Myocyte (in vitro differentiated cells): ENCODE measurements at places on chromosomes 4 and X. TPM values are rescaled to one million over a fixed set of nuclear protein-coding genes. Genes with fewer than 3 reads are reported as not detected.

DNA sequence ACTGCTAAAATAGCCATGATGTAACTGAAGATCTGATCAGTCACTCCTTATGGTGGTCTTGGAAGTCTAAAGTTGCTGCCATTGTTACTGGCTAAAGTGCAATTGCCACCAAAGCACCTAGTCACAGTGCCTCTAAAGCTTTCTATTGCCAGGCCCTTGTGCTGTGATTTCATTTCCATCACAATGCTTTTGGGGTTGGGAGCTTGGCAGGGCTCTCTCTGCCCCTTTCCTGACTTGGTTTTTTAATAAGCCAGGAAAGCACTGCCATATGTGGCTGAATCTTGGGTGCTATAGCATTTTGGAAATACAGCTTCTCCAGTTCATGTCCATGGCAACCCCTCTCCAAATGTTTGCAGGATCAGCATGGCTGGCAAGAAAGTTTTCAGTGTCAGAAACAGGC lies 1712.4 kb upstream of the TENM3 start:
- DNase-seq: no peak

DNA sequence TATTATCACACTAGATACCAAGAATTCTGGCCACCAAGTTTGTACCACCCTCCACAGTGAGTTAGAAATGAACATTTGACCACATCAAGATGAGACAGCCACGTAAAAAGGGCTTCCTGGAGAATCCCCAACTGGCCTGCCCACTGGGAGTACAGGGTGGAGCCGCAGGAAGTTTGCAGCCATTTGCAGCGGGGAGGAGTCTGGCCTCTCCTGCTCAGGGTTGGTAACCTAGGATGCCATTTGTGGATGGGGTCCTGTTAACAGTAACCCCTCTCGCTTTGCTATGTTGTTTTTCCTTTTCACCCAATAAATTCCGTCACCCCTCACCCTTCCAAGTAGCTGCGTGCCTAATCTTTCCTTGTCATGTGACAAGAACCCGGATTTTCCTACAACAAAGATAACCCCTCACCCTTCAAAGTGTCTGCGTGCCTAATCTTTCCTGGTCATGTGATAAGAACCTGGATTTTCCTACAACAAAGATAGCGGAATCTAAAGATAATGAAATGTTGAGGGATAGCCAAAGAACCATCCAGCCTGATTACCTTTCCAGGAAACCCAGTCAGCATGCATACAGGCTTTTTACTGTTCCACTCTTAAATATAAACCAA lies 245.4 kb downstream of the NAF1 start:
- no peak for DNase-seq

- peak; percentile 66 for DNase-seq
Measured at GRCh38 chr4:89482251-89482650, 174.7 kb upstream of the GPRIN3 start.

GRCh38 chrX:128439159-128439558 lies 387.0 kb upstream of the ACTRT1 start:
- DNase-seq: no peak

- peak; percentile 33 for DNase-seq
Measured at GRCh38 chr4:472881-473569, 25.9 kb downstream of the ZNF721 start.

DNA sequence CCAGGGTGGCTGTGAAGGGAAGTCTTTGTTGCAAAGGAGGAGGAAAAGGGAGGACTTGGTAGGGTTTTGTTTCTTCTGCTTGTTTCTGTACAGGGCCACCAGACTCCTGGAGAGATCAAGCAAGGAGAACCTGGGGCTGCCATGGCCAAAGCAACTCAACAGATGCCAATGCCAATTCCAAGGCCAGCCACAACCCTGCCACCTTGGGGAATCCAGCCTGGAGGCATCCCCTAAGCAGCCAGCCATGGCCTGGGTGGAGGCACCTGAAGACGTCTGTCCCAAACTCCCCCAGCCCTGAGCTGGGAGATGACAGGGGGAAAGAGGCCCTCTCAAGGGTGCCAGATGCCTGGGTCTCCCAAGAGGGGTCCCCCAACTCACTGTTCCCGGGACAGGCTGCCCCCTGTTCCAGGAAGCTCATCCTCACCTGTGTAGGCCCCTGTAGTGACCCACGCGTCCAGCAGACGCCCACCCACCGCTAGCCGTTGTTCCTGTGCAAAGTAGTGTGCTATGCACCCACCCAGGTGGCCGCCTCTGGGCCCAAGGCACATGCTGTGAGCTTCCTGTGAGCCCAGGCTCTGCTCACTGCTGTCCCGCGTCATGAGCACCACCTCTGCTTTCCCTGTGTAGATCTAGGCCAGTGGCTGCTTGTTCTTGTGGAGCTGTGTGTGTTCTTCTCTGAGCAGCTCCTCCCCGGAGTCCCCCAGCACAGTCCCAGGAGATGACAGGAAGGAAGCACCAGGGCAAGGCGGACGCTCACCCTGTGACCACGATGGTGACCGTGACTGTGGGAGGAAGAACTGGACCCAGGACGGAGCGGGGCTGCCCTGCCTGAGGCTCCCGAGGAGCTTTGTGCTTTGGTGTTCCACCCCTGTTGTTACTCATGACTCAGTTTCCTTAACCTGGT lies 3.2 kb downstream of the PNMA3 start:
- DNase-seq: no peak

GRCh38 chr4:16000708-16001483 lies 37.9 kb upstream of the FGFBP2 start:
- DNase-seq: no peak

DNA sequence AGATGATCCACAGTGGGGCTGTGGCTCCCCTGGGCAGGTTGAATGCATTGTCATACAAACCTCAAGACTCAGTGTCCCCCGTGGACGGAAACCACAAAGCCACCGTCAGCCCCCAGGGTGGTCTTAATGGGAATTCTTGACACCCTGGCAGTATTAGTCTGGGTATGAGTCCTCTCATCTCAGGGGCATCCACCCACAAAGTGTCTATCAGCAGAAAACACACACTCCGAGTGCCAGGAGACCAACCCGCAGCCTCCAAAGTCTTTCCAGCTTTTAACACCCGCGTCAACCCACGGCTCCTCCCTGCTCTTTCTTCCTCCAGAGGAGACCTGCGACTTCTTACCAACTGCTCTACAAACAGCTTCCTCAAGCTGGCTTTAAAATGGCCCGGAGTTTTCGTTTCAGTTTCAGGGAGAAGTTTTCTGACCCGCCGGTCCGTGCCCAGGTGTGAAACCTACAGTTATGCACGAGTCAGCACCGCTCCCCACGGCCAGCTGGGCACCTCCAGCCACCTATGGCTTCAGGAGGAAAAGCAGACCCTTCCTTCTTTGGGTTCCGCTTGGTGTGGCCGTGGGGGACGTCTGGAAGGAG lies 14.4 kb upstream of the ASMTL start:
- no peak for DNase-seq

- no peak for DNase-seq
Measured at GRCh38 chr4:73415807-73416238, 11.7 kb downstream of the ALB start.

- DNase-seq: no peak
Measured at GRCh38 chr4:18134111-18134510, 112.6 kb upstream of the LCORL start.

- no peak for DNase-seq
Measured at GRCh38 chr4:97998203-97998602, 145.1 kb downstream of the STPG2 start.

- no peak for DNase-seq
Measured at GRCh38 chrX:118736394-118737010, 9.1 kb downstream of the IL13RA1 start.

GRCh38 chr4:115515366-115515765 lies 401.9 kb upstream of the NDST4 start:
- DNase-seq: no peak

- DNase-seq: no peak
Measured at GRCh38 chr4:13783800-13784411, 156.4 kb upstream of the BOD1L1 start.

DNA sequence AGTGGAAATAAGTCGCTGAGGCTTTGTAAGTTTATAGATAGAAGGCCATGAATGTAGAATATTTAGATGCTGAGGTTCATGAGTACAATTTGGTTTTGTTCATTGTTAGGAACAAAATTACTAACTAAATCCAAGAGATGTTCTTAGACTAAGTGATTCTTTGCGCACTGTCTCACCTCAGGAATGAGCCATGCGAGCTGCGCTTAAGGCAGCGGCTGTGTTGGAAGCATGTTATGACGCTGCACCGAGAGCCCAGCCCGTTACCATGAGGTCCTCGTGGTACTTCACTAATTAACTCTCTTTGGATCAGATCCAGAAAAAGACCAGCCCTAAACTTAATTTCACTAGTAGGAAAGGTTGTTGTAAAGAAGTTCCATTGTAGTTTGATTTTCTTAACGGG lies 166.2 kb downstream of the RAPGEF2 start:
- no peak for DNase-seq

GRCh38 chrX:39574178-39574577 lies 523.6 kb downstream of the BCOR start:
- no peak for DNase-seq

- DNase-seq: no peak
Measured at GRCh38 chr4:167614866-167615265, 380.6 kb upstream of the SPOCK3 start.

DNA sequence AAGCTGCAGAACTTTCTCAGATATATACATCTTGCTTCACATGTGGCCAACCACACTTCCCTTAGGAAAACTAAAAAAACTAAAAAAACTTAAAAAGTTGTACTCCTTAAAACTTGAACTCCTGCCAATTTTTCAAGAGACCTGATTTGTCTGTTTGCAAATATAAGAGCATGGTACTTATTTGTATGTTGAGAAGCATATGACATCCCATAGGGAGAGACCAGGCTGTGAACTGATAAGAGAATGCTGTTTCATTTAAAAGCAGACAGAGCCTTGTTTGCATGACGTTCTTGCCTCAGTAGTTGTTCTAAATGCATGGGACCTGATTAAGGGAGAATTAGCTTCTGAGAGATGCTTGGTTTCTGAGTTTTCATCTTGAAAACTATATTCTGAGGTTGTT lies 169.9 kb downstream of the GPC3 start:
- DNase-seq: no peak

GRCh38 chrX:72712094-72712755 lies 1.9 kb downstream of the PHKA1 start:
- peak; percentile 32 for DNase-seq

DNA sequence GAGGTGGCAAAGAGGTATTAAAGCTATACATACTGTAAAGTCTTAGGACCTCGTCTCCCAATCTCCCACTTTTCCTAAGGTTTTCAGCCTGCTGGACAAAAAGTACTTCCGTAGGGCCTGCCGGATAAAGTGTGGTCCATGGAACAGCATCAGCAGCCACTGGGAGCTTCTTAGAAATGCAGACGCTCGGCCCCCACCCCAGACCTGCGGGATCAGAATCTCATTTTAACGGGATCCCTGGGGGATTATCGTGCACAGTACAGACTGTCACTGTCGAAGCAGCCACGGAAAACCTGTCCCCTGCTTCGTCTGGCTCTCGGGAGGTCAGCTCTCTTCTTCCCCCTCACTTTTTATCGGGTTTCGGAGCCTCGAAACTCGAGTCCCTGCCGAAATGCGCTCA lies 802 bp downstream of the ADGRG2 start:
- no peak for DNase-seq

GRCh38 chrX:150543230-150544155 lies 24.9 kb upstream of the MTM1 start:
- DNase-seq: peak; percentile 76

DNA sequence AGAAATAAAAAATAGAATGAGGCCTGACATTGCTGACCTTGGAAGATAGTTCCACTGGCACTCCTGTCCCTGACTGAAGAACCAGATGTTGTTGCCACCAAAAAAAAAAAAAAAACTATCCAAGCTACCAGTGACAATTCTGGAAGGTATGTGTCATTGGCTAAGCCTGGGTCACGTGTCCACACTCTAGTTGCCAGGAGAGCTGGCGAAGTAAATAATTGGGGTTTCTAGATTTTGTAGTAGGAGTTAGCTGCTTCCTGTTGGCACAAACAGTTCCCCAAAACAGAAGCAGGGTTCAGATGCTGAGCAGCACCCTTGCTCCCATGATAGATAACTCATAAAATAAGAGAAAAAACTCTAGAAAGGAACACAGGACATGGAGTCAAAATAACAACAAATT lies 20.5 kb downstream of the MND1 start:
- peak; percentile 12 for DNase-seq

DNA sequence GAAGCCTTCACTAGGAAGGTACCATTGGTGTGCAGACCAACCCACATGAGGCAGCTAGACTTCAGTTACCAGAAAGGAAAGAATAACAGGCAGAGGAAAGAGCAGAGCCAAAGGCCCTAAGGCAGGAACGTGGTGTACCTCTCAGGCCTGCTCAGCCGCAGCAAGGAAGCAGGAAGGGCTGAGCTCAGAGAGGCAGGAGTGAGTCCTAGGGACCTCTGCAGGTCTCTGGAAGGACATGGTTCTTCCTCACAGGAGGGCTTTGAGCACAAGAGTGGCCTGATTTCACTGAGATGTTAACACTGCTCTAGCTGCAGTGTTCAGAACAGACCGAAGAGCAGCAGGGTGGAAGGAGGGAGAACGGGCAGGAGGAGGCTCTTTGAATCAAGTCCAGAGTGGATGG lies 124.6 kb downstream of the DCHS2 start:
- no peak for DNase-seq

DNA sequence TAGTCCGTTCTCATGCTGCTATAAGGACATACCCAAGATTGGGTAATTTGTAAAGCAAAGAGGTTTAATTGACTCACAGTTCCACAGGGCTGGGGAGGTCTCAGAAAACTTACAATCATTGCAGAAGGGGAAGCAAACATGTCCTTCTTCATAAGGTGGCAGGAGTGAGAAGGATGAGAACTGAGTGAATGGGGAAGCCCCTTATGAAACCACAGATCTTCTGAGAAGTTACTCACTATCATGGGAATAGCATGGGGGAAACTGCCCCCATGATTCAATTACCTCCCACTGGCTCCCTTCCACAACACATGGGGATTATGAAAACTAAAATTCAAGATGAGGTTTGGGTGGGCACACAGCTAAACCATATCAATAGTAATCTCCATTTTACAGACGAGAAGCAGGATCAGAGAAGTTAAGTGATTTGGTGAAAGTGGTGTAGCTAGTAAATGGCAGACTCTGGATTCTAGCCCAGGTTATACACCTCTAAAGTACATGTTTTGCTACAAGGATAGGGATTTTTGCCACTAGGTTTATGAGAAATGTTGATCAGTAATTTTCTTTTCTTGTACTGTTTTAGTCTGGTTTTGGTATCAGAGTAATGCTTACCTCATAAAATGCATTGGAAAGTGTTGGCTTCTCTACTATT lies 47.3 kb upstream of the C1GALT1C1 start:
- DNase-seq: no peak

The TMEM150C gene
- 0.05 and 1.5 TPM in 2 replicates for total RNA-seq

The SPOCK3 gene
- total RNA-seq: not detected in 2 replicates

The SRPX gene
- 43.2 and 51.5 TPM in 2 replicates for total RNA-seq

The ANXA5 gene
- total RNA-seq: 444 and 546 TPM in 2 replicates

The TMSB15C gene
- total RNA-seq: 3.2 and 3.4 TPM in 2 replicates

The EFHC2 gene
- 0.21 and 0.47 TPM in 2 replicates for total RNA-seq

The POF1B gene
- total RNA-seq: not detected in 2 replicates

The USP46 gene
- total RNA-seq: 20.8 and 21.0 TPM in 2 replicates

The NHS gene
- total RNA-seq: 0.51 and 0.68 TPM in 2 replicates

The CTPS2 gene
- total RNA-seq: 4.8 and 5.7 TPM in 2 replicates

The RNF128 gene
- total RNA-seq: 0.53 and 1.4 TPM in 2 replicates

The STARD8 gene
- 3.3 and 3.4 TPM in 2 replicates for total RNA-seq

The FLNA gene
- 410 and 518 TPM in 2 replicates for total RNA-seq

The NUP62CL gene
- total RNA-seq: 0.13 TPM in 1 of 2 replicates, not detected in the other
